ENCODE measurements at places on chromosomes 2 and 18. TPM values are rescaled to one million over a fixed set of nuclear protein-coding genes. Genes with fewer than 3 reads are reported as not detected.

GPR155 gene
- 0.74 TPM for total RNA-seq

TTC27 gene
- 26.4 TPM for total RNA-seq

DNER gene
- 2.6 TPM for total RNA-seq

GALR1 gene
- total RNA-seq, result not detected

TIA1 gene
- 41.3 TPM for total RNA-seq

FSHR gene
- not detected for total RNA-seq

NR4A2 gene
- 0.54 TPM for total RNA-seq

RAB6C gene
- not detected for total RNA-seq

AQP12A gene
- not detected for total RNA-seq

TMBIM1 gene
- total RNA-seq, result 128 TPM

APOB gene
- total RNA-seq, result under 0.01 TPM

GCKR gene
- 3.7 TPM for total RNA-seq

TRIM43 gene
- total RNA-seq, result not detected

LMAN1 gene
- total RNA-seq, result 101 TPM

CCDC74B gene
- 1.8 TPM for total RNA-seq

ATP6V1B1 gene
- total RNA-seq, result not detected

LRRC30 gene
- not detected for total RNA-seq

MOGAT1 gene
- not detected for total RNA-seq

SPP2 gene
- not detected for total RNA-seq

MAP3K20 gene
- total RNA-seq, result 24.2 TPM

TLX2 gene
- total RNA-seq, result not detected

GAL3ST2 gene
- total RNA-seq, result not detected

LYG2 gene
- total RNA-seq, result not detected

Data from mammary microvascular endothelial cell (primary cell).